Lung (tissue), 17 donors: ENCODE measurements at places on chromosomes 1 and 21. TPM values are rescaled to one million over a fixed set of nuclear protein-coding genes. Genes with fewer than 3 reads are reported as not detected.

GRCh38 chr1:36203554-36204346, 20.5 kb upstream of the THRAP3 start:
- peak; percentile 87 for DNase-seq

DNA sequence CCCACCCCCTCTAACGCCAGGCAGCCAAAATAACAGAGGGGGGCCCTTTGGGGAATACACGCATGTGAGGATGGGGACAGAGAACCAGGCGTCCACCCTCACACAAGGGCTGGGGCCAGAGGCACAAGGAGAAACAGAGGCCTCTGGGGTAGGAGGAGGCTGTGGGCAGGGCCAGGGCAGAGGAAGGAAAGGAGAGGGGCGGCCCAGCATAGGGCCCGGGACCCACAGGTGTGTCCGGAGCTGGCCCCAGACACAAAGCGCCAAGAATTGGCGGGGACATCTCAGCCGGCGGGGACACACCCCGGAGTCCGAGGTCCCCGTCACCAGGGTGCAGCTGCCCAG, 6.7 kb downstream of the PLEKHG5 start:
- DNase-seq, result no peak

DNA sequence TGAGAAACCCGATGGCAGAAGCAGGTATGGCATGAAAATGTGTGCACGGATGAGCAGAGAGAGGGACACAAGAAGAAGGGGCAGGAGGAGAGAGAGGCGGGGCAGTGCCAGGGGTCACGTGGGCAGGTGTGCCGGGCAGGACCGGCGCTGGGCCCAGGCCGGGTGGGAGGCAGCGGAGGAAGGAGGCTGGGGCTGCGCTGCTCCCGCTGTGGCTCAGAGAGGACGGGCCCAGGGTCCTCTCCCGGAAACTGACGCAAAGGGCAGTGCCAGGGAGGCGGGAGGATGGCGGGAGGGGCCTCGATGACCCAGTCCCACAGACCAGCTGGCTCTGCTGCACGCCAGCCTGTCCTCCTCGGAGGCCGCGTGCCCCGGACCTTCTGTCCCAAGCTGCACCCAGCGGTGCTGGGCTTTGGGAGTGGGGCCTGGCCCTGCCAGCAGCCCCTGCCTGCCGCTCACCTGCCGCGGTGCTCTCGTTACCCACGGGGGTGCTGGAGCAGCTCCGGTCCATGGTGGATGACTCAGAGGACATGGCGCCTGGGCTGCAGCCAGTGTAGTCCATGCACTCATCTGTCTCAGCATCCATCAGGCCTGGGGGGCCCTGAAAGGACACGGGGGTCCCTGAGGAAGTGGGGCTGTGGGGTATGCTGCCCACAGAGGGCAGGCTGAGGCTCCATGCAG, 153.9 kb downstream of the CASZ1 start:
- DNase-seq, result no peak

DNA sequence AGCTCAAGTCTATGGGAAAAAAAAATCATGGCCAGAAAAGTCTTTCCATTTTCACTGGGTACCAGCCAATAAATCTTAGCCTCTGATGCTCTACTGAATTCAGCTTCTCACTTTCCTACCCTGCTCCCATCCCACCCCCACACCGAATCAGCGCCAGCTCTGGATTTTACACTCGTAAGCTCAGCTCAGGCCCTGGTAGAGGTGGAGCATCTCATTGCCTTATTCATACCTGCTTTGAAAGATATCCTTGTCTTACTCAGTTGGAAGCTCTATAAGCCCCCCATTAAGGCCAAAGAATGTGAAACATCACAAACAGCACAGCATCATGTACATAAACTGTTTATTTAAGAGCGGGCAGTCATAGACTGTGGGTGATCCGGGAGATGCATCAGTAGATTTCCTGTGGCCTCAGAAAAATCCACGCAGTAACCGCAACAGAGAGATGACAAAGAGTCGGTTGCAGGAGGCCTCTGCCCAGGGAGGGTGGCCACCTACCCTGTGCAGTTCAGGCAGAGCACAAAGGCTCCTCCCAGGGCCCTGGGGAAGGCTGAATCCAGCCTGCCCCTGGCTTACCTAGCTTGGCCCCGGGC, 36.4 kb upstream of the ETS2 start:
- peak; percentile 45 for DNase-seq

GRCh38 chr1:193421487-193421886, 235.1 kb upstream of the B3GALT2 start:
- DNase-seq, result no peak

- DNase-seq, result no peak
Observed at GRCh38 chr1:159829273-159829634, 2.6 kb downstream of the SLAMF8 start.

DNA sequence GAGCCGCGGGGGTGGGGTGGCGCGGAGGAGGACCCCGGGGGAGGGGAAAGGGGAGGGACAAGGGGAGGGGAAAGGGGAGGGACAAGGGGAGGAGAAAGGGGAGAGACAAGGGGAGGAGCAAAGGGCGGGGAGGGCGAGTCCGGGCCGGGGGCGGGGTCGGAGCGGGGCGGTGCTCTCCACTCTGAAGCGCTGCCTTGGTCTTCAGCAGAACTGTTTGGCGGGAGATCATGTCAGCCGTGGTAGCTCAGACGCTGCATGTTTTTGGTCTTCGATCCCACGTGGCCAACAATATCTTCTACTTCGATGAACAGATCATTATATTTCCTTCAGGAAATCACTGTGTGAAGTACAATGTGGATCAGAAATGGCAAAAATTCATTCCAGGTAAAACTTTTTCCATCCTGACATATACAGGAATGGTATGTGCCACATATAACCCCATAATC, 420 bp downstream of the CFAP57 start:
- peak; percentile 94 for DNase-seq

DNA sequence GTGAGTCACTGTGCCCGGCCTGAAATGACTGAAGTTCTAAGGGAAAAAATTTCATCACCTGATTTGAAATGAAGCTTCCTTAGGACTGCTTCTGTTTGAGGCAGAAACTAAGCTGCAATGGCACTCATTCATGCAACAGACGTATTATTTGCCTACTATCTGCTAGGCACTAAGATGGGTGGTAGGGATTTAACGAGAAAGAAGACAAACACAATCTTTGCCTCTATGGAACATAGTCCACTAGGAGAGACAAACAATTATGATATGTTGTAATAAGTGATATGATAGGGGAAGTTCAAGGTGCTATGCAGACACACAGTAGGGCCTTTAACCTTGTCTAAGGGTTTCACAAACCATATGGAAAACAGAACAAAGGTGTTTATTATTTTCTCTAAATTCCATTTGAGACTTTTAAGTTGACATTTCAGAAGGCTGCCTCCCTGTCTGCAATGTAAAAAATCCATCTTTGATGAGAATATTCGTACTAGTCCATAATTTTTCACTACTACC, 11.3 kb downstream of the LIX1L start:
- no peak for DNase-seq

Gene PODN
- 12.9 TPM for total RNA-seq

Gene KRTAP21-2
- total RNA-seq, result not detected

Gene CCDC185
- not detected for total RNA-seq

Gene WNT4
- total RNA-seq, result 2.3 TPM

Gene GUCA2B
- total RNA-seq, result not detected
